ENCODE measurements at places on chromosomes 7 and 10.
A peak's percentile ranks its signal among the peaks of the same experiment; 100 is the strongest.

DNA sequence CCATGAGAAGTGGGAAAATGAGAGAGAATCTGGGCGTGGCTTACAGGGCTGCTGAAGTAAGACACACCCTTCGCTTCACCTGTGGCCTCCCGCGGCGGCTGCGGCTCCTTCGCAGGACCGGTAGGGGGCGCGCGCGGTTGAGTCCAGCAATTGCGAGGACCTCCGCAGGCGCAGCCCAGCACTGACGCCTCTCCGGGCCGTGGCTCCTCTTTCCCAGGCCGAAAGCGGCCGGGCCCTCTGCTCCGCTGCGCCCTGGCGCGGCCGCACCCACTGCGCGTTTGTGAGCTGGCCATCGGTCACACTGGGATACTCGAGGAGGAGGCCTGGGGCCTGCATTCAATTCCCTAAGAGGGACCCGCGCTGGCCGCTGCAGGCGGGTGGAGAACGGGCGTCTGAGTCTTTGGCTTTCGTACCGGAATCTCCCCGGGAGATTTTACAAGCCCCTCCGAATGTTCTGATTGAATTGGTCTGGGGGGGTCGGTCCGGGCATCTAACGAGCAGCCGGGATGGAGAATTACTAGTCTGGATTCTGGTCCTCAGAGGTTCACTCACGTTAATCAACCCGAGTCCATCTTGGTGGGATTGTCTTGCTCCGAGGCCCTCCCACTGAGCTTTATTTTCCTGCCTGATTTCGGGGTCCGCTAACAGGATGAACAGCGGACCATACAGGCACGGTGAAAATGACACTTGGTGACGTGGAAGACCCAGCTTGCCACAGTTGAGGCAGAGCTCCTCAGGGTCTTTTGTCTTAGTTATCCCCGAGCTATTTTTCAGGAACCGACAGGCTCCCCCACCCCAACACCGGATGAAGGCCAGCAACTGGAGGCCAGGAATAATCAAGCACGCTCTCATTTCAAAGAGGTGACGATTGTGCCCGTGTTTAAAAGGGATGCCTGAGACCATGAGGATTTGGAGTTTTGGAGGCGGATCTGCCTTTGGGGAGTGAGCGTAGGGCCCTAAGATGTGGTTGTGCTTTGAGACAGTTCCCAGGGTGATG, at the start of gene LRRD1:
TSS of gene LRRD1 (minus strand) at position 215 of the 997 bp plus-strand sequence. CDS start 13,940 bp downstream, outside the sequence.
- peak; percentile 86 for DNase-seq

- no peak for DNase-seq
Observed at GRCh38 chr7:29818308-29818707, 12.0 kb downstream of the WIPF3 start.

- DNase-seq, result no peak
Observed at GRCh38 chr10:77071956-77072355, 565.7 kb downstream of the KCNMA1 start.

GRCh38 chr7:12111422-12112405, 99.4 kb upstream of the TMEM106B start:
- DNase-seq, result peak; percentile 8

DNA sequence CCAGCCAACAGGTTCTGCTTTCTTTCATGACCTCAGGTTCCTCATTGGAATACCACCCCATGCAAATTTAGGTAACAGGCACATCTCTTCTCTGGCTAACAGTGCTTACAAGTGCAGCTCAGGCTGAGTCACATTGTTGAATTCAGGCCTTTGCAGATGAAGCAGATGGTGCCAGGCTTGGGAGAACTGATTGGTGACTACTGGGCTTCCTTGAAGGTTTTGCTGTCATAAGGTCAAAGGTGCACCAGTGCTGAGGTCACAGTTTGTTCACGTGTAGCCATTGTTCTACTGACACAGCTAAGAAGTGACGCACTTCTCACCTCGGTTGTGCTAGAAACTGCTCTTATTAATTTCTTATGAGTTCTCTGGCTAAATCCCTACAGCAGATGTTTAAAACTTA, 128.6 kb upstream of the BMPER start:
- DNase-seq, result no peak

GRCh38 chr10:51384971-51385370, 310.7 kb downstream of the PRKG1 start:
- DNase-seq, result no peak

DNA sequence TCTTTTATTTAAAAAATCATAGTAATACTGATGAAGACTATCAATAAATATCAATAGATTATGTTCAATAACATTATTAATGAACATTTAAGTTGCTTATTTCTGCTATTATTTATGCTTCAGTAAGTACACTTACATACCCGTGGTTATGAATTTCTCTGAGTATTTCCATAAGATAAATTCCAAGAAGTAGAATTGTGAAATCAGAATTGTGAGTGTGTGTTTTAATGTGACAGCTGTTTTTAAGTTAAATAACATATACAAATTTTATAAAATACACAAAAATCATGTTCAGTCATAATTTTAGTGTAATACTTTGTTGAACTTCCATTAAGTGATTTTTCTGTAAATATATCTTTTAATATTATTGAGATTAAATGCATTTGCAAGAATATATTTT, 37.5 kb upstream of the SEMA3E start:
- no peak for DNase-seq

- DNase-seq, result no peak
Observed at GRCh38 chr10:116798859-116799258, 50.4 kb upstream of the ENO4 start.

DNA sequence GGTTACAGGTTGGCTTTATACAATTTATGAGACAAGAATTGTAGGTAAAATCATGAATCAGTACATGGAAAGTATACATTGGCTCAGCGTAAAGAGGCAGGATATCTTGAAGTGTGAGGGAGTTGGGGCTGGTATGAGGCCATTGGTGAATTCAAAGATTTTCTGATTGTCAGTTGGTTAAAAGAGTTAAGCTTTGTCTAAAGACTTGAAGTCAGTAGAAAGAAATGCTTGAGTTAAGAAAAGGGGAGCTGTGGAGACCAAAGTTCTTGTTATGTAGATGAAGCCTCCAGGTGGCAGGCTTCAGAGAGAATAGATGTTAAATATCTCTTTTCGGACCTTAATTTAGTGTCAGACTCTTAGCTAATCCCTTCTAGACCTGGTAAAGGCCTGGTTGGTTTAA, 341.0 kb downstream of the GALNT17 start:
- DNase-seq, result no peak

DNA sequence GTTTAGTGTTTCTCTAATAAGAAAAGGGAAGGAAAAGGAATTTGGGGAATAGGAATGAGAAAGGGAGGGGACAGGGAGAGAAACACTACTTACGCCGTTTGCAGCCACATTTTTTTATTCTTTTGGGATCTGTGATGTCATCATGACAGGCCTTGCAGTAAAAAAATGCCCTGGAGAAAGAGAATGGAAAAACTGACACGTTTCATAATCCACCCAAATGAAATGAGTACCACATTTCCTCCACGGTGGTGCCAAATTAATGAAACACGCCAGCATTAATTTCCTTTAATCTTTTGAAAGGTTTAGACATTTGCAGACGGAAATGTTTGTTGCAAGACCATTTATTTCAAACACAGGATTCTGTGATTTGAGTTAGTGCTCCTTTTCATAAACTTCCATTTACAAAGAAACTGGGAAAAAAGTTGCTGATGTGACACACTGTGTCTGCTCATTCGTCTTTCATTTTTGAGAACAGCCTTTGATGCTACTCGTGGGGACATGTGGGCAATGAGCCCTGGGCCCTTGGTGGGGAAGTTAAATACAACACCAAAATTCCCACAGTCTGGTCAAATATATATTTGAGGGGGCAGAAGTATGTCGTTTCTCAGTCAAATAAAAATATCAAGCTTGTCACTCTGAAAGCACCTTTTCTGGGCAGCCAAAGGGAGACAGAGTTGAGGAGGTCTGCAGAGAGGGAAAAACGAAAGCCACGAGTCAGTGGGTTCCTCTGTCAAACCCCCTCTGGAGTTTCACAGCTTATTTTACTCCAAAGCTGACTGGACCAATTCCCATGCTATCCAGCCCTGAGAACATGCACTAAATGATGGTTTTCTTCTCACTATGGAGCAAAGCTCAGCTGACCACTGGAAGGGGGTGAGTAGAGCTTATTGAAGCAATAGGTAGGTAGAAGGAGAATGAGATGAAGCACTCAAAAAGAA, 625.5 kb downstream of the KCNMA1 start:
- DNase-seq, result no peak

- DNase-seq, result no peak
Observed at GRCh38 chr7:153430931-153431330, 621.3 kb upstream of the DPP6 start.

DNA sequence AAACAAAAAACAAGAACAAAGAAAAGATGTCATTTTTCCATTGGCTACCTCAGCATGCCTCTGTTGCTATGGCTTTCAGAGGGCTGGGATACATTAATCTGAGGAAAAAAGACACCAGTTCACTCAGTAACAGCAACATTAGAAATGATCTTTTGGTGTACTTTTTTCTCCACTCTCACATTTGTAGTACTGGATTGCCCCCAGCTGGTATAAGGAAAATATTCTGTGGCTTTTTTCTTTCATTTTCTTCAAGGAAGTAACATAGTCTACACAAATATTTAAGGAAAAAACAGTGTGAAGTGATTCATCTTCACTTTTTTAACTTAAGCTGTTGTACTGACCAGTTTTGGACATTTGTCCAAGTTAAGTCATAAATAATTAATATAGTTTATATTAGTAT, 482.3 kb downstream of the SORCS1 start:
- DNase-seq, result no peak

- DNase-seq, result no peak
Observed at GRCh38 chr7:44471850-44472249, 18.6 kb downstream of the NUDCD3 start.

DNA sequence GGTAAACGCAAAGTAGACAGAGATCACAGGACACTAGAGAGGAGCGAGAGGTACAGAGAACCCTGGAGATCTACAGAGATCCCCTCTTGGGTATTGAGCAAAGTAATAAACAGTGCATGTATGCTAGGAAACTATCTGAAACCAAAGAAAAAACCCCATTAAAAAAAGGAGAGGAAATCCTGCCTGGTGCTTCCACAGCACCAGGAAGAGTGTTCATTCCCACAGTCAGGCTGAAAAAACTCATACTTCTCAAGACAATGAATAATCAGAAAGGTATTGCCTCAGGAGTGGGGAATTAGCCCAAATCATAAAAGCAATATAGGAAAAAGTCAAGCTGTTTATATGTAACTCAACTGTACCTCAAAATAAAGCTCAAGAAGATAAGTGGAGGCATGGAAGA, 59.1 kb downstream of the ANKRD26 start:
- no peak for DNase-seq

DNA sequence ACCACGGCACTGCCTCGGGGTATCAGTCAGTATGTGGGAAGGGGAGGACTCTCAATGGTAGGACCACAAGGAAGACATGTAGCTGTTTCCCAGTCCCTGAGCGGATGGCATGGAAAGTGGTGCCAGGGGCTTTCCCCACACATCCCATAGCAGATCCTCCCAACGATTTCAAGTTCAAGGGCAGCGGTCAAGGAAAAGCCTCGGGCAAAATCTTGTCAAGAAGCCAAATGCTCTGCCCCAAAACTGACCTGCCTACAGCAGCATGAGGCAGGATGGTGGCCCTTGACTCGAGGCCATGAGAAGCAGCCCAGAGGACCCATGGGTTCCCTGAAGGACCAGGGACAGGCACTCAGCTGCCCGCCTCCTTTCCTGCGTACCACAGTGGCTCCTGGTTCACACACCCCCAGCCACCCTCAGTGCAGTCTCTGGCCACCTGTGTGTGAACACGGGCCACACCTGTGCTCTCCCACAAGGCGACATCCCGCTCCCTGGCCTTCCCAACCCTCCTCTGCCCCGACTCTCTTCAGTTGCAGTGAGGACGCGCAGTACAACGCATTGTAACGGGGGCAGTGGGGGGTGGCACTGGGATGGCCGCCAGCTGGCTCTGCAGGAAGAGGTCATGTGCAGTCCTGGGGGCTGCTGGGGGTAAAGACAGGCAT, 43.6 kb downstream of the CTBP2 start:
- DNase-seq, result no peak

GRCh38 chr7:80584778-80585177, 53.7 kb upstream of the CD36 start:
- no peak for DNase-seq
